ENCODE measurements at places on chromosomes 11 and 22.

DNA sequence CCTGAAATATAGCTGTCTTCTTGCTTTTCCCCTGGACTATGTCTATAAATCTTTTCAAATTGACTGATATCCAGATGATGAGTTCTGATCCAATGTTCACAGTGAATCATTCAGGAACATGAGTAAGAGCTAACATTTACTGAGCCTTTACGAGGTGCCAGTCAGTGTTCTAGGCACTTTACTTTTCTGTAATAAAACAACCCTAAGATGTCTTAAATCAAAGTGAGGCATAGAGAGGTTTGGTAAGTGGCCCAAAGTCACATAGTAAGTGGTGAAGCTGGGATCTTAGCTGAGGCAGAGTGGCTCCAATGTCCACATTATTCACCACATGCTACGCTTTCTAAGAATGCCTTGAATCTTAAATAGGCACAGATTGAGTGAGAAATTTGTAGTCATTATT is 79.9 kb upstream of the OR4C15 start:
- DNase-seq = no peak

GRCh38 chr11:18088966-18089365 is 16.9 kb downstream of the SAAL1 start:
- no peak for DNase-seq

- no peak for DNase-seq
These were observed 204.0 kb downstream of the TBC1D22A start for GRCh38 chr22:46966495-46966845.

- DNase-seq = no peak
These were observed 81.2 kb downstream of the OR5AK2 start for GRCh38 chr11:57069942-57070341.

GRCh38 chr11:504994-505344 is 2.1 kb downstream of the RNH1 start:
- no peak for DNase-seq

- no peak for DNase-seq
These were observed 1397.3 kb upstream of the TENM4 start for GRCh38 chr11:80838153-80838552.

GRCh38 chr11:112400476-112401014 is 139.9 kb upstream of the PLET1 start:
- no peak for DNase-seq

DNA sequence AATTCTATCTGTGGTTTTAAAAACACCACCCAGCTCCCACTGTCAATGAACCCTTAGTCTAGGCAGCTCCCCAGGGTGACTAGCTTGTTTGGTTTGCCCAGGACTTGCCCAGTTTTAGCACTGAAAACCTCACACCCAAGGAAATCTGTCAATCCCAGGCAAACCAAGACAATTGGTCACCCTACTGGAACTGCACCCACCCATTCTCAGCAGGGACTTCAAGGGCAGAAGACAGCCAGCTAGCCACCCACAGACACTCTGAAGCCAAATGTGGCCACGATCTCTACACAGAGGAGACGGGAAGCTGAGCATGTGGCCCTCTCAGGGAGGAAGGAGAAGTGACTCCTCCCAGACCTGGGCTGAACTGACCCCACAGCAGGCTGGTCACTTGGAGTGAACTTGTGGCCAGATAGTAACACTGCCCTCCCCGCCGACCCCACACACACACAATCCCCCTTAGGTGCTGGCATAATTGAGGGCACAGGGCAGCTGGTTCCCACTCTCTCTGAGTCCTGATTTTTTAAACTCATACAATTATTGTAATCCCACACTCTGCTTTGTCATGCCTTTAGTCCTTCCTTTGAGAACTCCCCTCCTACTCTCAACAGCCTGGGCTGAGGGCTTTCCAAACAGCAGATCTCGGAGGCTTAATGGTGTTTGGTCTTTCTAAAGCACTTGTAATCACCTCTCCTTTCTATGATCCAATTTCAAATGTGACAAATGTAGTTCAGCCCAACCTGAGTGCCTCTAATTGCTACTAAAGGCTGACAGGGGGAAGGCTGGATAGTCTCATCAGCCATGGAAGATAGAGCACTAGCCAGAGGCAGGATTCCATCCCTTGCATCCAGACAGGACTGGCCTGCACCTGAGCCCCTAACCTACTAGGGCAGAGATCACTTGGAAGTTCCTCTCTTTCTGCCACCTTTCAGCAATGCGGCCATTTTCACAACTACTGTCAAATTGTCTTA is 74.7 kb upstream of the DRD2 start:
- no peak for DNase-seq

GRCh38 chr22:37091994-37092393 is 17.5 kb downstream of the TMPRSS6 start:
- DNase-seq = no peak

- DNase-seq = no peak
These were observed 294.4 kb downstream of the DDX10 start for GRCh38 chr11:108959105-108959761.

DNA sequence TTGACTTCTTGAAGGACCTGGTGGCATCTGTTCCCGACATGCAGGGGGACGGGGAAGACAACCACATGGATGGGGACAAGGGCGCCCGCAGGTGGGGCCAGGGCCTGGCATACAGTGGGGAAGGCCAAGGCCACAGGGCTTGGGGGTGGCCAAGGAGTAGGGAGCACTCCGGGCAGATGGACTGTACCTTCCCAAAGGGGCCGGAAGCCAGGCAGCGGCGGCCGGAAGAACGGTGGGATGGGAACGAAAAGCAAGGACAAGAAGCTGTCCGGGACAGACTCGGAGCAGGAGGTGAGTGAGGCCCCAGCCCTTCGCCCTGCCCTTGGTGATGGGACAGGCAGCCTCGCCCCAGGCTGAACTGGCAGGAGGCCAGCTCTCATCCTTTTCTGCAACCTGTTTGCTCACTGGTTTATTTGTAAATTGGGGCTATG is 1.2 kb downstream of the DRAP1 start:
- no peak for DNase-seq

DNA sequence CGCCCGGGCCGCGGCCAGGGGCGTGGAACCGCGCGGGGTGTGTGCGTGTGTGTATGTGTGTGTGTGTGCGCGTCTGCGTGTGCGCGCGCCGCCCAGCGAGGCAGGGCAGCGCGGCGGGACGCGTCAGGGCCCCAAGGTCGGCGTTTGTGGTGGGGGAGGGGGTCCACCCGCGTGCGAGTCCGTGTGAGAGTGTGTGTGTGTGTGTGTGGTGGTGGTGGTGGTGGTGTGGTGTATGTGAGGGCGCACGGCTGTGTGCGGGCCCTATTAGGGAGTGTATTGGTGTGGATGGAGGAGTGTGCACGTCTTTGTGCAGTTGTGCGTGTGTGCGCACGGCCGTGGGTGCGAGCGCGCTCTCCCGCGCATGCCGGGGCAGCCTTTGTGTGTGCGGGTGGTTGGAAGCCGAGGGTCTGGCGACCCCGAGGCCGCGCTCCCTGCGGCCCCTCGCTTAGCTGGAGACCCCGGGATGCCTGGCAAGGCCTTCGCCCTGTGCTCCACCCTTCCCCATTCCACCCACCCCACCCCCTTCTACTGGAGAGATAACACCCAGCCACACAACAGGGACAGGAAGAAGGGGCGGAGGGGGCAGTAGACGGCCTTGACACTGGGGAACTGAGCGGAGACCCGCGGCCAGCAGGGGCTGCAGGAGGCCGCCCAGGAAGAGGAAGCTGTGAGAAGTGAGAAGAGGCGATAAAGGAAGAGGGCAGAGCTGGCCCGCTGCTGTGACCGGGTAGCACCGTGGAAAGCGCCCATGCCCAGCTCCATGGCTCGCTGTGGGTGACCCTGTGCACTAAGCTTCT is 528 bp upstream of the ARRB1 start:
- peak; percentile 67 for DNase-seq

- DNase-seq = no peak
These were observed 46.1 kb downstream of the SMIM38 start for GRCh38 chr11:69201764-69202370.
